Skeletal muscle cell (primary cell): ENCODE measurements at places on chromosomes 1 and 21.

DNA sequence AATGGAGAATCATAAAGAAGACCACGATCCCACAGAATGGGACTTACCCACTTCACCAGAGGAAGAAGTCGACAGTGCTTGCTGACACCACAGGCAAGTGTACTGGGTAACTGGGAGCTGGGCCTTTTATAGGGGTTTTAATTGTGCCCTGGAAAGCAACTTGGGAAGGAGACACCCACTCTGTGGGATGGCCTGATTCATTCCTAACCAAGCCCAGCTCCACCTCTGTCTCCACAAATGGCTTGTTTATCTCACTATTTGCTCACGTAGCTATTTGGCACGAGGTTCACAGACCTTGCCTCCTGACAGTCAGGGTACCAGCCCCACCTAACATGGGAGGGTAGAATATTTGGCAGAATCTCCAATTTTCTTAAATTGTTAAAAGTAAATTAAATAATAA is at the start of gene TCHH:
Gene TCHH (minus strand): TSS at position 101 of the 400 bp plus-strand sequence. CDS start 1,364 bp downstream, outside the sequence.
- no peak for DNase-seq

GRCh38 chr1:113534130-113534817 is 144.0 kb downstream of the MAGI3 start:
- DNase-seq: peak; percentile 53

- DNase-seq: peak; percentile 92
Measured at GRCh38 chr1:192559115-192560006, 16.2 kb upstream of the RGS1 start.

- no peak for DNase-seq
Measured at GRCh38 chr1:119978018-119978505, 81.7 kb upstream of the ADAM30 start.

DNA sequence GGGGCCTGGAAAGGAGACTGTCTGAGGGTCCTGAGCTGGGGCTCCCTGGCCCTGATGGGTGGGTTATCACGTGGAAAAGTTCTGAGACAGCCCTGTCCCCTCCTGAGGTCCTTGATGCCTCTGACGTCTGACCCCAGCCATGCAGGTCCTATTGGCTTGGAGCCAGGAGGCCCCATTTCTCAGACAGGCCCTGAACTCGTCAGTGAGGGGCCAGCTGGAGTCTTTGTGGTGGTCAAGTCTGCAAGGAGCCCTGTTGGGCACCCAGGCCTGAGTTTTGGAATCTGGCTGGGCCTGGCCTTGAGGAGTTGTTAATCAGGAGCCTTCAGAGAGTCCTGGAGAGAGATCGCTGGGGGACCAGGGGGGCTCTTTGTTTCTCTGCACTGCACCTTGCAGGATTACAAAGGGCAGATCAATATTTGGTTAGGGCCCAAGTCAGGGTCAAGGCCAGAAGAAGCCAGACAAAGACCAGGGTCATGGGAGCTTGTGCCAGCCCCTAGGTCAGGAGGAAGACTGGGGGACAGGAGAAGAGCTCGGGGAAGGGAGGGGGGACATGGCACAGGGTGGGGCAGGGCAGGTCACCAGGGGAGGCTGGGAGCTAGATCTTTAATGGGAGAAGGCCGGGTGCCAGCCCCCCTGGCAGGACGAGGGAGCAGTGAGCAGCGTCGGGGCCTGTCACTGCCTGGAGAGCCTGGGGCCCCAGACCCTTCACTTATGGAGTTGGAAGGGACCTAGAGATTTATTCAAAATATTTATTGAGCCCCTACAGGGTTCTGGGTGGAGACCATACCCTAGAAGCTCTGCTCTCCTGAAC is 83.2 kb downstream of the PTPRU start:
- no peak for DNase-seq

GRCh38 chr1:83043244-83043643 is 955.7 kb downstream of the TTLL7 start:
- no peak for DNase-seq

DNA sequence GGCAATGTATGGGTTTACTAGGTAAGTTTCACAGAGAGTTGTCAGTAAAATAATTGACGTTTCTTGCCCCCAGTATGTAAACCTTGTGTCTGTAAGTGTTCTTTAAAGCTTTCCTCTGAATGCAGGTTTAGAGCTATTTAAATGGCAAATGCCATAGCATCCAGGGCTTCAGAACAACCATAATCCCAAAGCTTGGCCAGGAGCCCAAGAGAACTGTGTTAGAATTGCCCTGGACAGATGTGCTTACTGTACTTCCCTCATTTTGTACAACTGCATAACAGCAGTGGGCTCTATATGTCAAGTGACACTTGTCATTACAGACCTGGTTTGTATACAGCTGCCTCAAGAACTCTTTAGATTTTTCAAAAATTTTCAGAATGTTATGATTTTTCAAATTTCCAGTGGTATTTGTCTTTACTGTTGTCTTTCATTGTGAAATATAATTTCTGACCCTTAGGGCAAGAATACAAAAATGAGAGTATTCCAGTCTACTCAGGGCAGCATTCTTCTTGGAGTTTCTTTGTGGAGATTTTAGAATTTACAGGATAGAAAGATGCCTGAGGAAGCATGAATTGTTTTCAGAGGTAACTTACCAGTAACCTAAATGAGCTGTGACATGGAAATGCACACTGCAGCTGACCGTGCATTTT is 136.9 kb upstream of the L1TD1 start:
- no peak for DNase-seq

GRCh38 chr1:179121159-179121938 is 39.5 kb downstream of the TOR3A start:
- DNase-seq: peak; percentile 36

DNA sequence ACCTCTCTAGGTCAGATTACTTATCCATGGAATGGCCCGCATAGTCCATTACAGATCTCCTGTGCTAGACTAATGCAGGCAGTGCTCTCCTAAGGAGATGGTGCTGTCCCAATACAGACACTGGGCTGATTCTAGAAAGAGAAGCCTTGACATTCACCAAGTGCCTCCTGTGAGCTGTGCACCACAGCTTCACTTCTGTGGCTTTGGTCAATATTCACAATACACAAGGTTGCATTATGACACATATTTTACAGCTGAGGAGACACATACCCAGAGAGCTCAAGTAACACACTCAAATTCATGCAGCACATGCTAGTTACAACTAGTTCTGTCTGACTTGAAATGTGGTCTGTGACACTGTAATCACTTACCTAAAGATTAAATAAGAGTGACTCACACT is 59.4 kb upstream of the LRRC8B start:
- no peak for DNase-seq

- DNase-seq: no peak
Measured at GRCh38 chr1:182264185-182264584, 127.4 kb downstream of the GLUL start.

DNA sequence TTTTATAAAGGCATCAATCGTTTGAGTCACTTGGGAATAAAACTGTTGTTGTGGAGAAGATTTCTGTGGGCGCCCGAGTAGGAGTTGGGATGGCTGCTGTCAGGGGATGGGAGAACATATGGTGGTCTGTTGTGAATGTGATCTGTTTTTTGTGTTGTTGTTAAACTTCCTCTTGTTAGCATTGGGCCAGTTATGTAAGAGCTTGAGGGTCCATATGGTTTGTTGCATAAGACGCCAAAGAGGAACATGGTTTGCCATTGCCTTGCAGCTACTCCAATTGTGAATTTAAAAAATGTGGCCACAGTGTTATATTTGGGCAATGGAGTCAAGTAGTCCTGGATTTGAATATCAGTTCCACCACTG is 136.1 kb upstream of the JUN start:
- no peak for DNase-seq
